Activated CD4-positive, alpha-beta T cell treated with anti-CD3 and anti-CD28 coated beads, Interleukin-2, amount 10 ng/mL, durations not matched to agents 7 days and 5 days (primary cell): ENCODE measurements at places on chromosomes 4 and X. TPM values are rescaled to one million over a fixed set of nuclear protein-coding genes. Genes with fewer than 3 reads are reported as not detected.

DNA sequence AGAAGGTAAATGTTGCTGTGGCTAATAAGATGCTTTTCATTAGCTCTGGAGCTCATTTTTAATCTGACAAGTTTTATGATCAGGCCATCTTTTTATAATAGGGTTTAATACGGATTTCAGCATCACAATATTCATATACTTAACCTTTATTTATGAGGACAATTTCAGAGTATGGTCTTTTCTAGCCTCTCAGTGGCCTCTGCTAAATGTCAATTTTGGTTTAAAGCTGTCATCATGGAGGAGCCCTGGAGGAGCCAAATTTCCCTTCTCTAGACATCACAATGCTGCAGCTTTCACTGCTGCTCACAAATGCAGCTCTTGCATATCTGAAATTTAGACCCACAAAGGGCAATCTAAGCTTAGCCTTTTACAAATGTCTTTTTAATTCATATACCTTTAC is 510.4 kb downstream of the PCDH7 start:
- no peak for DNase-seq

DNA sequence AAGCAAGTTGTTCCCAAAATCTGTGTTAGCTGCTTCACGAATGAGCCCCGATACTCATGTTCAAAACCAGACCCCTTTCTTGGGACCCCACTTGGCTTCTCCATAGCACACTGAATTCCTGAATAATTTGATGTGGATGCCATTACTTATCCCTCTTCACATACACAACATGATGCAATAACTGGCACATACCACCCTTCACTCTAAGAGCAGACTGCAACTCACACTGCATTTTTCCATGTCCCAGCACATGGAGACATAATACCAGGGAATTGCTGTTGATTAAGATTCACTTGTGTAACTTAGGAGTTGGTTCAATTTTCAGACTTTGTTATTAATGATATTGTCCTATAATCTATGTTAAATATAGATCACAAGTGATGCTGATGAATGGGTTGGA is 213.4 kb downstream of the MAML3 start:
- no peak for DNase-seq

DNA sequence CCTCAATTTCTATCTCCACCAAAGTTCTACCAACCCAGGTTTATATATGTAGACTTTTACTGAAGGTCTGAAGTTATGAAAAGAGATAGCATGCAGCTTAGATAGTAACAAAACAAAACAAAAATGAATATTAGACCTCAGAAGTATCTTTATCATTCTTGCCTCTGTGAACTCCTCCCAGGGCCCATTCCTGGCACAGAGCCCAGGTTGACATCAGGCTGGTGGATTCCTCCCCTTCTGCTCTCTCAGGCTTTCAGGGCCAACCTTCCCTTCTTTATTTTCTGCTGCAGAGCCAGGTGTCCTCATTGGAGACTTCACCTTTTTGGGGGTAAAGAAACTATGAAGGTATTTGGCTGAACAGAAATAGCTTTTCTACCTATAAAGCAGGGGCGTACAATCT is 112.8 kb upstream of the PITX2 start:
- no peak for DNase-seq

GRCh38 chrX:39527025-39527424 is 570.7 kb downstream of the BCOR start:
- no peak for DNase-seq

DNA sequence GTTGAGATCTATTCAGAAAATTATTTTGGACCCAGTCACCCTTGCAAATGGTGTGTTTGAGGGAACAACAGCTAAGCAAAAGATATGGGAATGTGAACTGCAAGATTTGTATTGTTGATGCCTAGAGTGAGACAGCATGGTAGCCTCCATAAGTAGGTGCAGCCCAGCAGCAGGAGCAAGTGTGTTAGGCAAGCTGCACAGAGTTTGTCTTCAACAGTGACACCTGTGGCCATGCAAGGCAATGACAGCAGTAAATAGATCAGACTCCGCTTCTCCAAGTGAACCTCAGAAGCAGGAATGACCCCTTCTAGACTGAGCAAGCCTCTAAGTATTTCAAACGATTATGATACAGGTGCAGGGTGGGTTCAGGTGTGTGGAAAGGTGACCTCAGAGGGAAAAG is 133.4 kb upstream of the MSX1 start:
- DNase-seq = no peak

- DNase-seq = no peak
Measured at GRCh38 chr4:166460769-166461550, 587.9 kb downstream of the TLL1 start.

- DNase-seq = no peak
Measured at GRCh38 chr4:13430834-13431568, 53.1 kb downstream of the RAB28 start.

- DNase-seq = no peak
Measured at GRCh38 chr4:177225605-177226004, 84.1 kb upstream of the NEIL3 start.

DNA sequence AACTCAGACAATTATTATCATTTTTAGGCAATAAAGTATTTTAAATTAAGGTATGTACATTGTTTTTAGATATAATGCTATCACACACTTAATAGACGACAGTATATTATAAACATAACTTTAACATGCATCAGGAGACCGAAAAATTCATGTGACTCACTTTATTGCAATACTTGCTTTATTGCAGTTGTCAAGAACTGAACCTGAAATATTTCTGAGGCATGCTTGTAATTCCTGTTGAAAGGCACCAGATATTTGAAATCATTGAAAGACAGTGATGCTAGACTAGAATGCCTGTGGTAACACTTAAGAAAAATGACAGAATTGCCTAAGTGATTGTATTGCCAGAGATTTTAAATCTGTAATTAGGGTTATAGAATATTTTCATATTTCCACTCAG is 175.6 kb upstream of the MAGEB2 start:
- no peak for DNase-seq

DNA sequence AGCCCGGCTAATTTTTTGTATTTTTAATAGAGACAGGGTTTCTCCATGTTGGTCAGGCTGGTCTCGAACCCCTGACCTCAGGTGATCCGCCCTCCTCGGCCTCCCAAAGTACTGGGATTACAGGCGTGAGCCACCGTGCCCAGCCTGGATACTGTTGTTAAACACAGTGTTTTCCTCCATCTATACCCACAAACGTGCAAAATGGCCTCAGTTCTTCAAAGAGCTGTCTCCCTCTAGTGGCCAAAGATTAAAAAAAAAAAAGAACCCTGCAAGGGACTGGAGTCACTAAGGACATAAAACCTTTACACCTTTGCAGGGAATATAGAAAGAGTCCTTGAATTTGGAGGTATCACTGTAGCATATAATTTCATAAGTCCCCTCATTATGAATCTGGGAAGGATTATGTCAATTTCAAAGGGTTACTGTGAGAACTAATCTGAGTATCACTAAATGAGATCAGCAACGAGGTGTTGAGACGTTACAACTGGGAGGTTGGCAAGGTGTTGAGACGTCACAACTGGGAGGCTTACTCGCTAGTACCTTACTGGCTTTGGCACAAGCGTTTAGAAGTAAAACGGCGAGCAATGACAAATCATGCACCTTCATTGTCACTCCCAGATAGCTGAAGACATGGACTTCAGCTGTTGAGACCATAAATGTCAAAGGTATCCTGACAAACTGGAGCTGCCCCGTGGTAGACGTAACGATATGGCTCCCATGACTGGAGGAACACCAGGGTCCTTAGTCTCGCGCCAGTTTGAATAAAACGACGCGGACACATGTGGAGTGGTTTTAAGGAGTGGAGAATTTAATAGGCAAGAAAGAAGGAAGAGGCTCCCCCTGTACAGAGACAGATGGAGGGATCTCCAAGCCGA is 33.4 kb upstream of the ENPP6 start:
- DNase-seq = peak; percentile 38

DNA sequence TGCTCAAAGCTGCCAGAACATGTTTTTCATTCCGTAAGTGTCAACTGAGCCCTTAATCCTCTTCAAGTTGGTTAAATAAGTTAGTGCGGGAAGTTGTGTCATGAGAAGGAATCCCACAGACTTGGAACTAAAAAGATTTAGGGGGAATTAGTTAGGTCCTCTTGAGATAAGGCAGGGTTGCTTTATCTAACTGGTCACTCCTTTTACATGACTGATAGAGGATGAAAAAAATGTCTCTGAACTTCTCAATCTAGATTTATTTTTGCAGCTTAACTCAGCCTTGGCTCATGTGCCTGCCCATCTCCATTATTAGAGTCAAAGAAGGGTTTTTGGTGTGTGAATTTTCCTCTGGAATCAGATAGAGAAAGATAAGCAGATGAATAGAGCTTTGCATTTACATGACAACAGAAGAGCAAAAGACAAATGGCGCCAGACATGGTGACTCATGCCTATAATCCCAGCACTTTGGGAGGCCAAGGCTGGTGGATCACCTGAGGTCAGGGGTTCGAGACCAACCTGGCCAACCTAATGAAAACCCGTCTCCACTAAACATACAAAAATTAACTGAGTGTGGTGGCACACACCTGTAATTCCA is 882.9 kb downstream of the RPA4 start:
- no peak for DNase-seq

GRCh38 chrX:129690435-129690834 is 35.7 kb upstream of the APLN start:
- DNase-seq = no peak

- DNase-seq = no peak
Measured at GRCh38 chr4:76546759-76547742, 112.0 kb downstream of the SHROOM3 start.

DNA sequence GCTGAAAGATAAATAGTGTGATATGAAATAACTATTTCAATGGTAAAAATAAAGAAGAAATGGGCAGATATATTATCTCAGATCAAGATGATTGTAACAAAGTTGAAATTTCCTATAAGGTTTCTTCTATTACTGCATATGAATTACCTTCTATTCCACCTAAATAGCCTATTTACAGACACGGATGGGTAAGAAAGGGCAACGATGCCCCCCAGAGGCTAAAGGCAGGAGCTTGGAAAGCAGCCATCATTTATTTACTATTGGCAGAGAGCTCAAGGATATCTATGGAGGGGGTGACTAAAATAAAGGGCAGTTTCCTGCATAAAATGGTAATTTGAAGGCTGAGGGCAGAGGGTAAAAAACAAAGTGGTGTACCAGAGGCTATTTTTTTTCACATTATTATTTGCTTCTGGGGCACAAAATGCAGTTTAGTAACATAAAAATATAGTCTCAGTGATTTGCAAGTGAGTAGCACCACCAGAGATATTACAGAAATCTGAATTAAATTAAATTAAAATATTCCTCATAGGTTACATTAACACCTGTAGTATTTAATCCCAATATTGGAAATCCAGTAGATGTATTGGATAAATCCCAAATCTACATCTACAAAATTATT is 123.1 kb downstream of the BTC start:
- DNase-seq = peak; percentile 48

- no peak for DNase-seq
Measured at GRCh38 chr4:140309124-140309870, 64.1 kb upstream of the SCOC start.

DNA sequence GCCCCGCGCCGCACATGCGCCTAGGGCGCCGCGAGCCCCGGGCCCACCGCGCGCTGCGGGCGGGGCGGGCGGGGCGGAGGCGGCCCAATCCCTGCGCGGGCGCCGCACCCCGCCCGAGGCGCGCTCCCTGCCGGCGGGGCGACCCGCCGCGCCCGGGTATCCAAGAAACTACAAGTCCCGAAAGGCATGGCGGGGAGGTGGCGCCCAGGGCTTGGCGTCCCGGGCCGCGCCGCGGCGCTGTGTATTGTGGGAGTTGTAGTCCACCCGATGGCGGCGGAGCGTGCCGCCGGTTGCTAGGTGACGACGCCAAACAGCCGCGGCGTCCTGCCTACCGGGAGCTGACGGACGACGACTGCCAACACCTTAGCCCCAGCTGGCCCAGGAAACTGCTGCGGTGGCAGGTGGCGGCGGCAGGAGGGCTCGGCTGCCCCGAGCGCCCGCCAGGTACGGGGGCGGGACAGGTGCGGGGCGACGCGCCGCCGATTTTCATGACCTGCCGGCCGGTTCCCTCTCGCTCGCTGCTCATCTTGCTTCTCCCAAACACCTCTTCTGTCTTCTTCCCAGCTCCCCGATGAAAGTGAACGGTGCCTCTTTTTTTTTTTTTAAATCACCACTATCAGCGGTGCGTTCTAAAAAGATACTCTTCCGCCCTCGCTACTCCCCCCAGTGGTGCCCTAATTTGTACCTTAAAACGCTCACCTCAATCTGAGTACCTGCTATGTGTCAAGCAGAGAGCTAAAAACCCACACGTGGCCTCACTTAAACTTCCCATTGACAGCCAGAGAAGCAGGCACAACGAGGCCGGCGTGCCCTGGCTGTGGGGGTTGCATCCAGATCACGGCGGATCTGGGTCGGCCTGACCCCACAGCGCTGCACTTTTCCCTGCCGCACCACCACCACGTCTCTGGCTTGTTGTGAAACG is at the start of gene CFAP99:
Gene CFAP99 (plus strand): TSS at position 306 of the 922 bp plus-strand sequence.
- DNase-seq = peak; percentile 98

- DNase-seq = no peak
Measured at GRCh38 chrX:68536884-68537283, 38.0 kb downstream of the YIPF6 start.

The NSUN7 gene
- not detected for total RNA-seq

The RADX gene
- total RNA-seq = 7.8 TPM

The AR gene
- total RNA-seq = not detected

The F8A2 gene
- total RNA-seq = not detected

The HSFX1 gene
- 0.60 TPM for total RNA-seq
